Choroid plexus epithelial cell (primary cell): ENCODE measurements at places on chromosomes 13 and 19.

DNA sequence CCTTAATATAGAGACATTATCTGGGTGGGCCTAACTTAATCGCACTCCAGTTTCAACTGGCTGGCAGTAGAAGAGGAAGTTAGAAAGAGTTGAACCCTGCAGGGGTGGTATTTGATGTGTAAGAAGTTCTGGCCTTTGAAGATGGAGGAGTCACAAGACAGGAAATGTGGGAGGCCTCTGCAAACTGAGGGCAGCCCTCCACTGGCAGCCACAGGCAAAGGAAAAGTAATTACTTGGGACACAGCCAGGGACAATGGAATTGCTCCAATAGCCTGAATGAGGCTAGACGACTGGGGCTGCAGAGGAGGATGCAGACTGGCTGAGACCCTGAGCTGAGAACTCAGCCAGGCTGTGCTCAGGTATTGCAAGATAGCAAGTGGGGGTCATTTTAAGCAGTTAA is 703.3 kb upstream of the ARGLU1 start:
- DNase-seq = peak; percentile 88

DNA sequence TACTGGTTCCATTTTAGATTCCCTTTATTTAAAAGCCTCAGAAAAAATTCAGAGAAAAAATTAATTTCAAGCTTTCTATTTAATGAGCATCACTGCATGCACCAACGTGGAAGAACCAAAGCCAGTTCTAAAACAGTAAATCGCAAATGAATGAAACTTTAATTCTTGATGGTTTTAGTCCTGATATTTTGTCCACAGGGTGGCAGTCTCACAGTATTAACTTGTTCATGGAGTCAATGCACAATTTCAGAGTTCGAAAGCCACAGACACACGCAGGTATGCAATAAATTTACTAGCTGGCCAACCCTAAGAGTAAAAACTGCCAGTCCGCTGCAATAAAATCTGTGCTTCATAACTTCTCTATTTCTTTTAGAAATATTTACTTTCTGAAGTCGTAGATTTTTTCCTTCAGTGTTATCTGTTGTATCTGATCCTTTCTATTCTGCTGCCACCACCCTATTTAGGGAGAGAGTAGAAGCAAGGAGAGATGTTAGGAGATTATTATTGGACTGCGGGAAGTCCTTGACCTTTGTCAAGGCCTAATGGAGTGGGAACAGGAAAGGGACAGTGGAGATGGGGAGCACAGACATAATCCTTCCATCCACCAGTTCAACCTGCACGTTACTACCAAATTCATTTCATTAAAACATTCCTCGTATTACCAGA is 7.0 kb upstream of the WBP4 start:
- DNase-seq = peak; percentile 78

GRCh38 chr13:85985797-85986196 is 186.6 kb upstream of the SLITRK6 start:
- peak; percentile 86 for DNase-seq

GRCh38 chr19:33294058-33294798 is 8.1 kb downstream of the CEBPA start:
- DNase-seq = no peak

GRCh38 chr19:46984077-46985010 is 35.3 kb upstream of the NPAS1 start:
- peak; percentile 81 for DNase-seq

DNA sequence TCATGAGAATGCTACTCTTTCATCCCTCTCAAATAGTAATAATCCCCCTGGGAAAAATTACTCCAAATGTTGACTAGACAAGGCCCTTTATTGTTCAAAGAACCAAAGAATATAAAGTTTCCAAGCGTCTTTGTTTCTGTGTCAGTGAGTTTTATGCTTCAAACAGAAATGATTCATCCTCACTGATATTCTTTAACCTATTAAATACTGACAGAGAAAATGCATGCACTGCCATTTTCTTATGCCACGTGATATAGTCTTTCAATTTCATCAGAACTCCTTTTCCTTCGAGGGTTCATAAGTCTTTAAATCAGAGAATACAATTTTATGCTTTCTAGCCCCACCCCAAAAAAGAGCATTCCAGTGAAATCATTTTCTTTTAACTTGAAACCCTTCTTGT is 211.6 kb downstream of the SHISA2 start:
- DNase-seq = no peak

GRCh38 chr19:32168606-32169005 is 176.8 kb upstream of the ZNF507 start:
- DNase-seq = no peak

GRCh38 chr13:89749888-89750287 is 1597.6 kb upstream of the MIR17HG start:
- no peak for DNase-seq

DNA sequence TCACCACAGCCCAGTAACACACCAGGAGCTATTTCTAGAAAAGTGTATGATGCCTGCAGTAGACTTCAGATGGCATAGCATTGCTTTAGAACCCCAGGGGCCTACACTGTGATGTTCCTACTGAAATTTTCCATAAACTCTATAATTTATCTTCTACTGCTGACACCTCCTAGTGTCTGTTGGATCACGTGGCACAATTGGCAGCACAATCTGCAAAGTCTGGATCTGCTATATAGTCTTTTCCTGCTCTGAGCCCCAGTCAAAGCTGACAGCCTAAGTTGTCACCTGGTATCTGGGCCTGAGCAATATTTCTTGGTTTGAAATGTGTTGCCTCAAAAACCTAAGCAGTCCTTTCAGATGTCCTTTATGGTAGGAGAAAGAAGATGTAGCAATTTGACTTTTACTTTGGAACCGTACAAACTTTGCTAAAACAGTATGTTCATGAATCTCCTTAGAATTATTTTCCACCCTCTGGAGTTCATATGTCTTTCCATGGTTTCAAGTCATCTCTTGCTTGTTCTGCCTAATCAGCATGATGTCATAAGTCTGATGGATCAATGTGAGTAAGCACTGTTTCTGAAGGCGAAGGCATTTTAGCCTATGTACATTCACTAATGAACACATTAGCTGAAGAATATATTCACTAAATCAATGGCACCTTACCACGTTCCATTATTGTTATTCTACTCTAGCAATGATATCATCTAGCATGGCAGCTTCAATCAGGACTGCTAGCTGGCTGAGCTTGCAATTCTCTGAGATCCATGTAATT is 536.5 kb upstream of the NBEA start:
- DNase-seq = no peak

GRCh38 chr19:4977299-4978174 is 8.6 kb downstream of the KDM4B start:
- peak; percentile 94 for DNase-seq

DNA sequence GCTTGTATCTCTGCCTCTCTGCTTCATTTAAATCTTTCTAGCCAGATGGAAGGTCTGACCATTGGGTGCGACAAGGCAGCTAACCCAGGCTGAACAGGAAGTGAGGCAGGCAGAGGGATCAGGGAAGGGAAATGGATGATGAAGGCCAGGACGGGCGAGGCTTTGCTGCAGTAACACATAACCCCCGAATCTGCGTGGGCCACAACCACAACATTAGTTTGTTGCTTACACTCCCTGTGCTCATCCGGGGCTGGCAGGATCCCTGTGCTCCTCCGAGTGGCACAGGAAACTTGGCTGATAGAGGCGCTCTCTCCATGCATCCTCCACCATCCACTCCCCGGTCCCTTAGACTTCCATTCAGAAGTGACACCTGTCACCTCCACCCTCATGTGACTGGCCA is 1.1 kb upstream of the FLT3LG start:
- DNase-seq = no peak

- DNase-seq = peak; percentile 23
Measured at GRCh38 chr13:93477238-93477637, 250.6 kb downstream of the GPC6 start.

GRCh38 chr13:28531077-28531844 is 36.3 kb upstream of the FLT1 start:
- peak; percentile 14 for DNase-seq

- DNase-seq = no peak
Measured at GRCh38 chr13:34086281-34086680, 268.3 kb downstream of the RFC3 start.

- no peak for DNase-seq
Measured at GRCh38 chr13:24777171-24777570, 13.2 kb downstream of the RNF17 start.

GRCh38 chr13:96771486-96772367 is 222.5 kb downstream of the OXGR1 start:
- DNase-seq = no peak

GRCh38 chr13:102870677-102871415 is 25.0 kb downstream of the ERCC5 start:
- DNase-seq = peak; percentile 86

GRCh38 chr13:52359534-52359933 is 46.4 kb downstream of the THSD1 start:
- peak; percentile 25 for DNase-seq

DNA sequence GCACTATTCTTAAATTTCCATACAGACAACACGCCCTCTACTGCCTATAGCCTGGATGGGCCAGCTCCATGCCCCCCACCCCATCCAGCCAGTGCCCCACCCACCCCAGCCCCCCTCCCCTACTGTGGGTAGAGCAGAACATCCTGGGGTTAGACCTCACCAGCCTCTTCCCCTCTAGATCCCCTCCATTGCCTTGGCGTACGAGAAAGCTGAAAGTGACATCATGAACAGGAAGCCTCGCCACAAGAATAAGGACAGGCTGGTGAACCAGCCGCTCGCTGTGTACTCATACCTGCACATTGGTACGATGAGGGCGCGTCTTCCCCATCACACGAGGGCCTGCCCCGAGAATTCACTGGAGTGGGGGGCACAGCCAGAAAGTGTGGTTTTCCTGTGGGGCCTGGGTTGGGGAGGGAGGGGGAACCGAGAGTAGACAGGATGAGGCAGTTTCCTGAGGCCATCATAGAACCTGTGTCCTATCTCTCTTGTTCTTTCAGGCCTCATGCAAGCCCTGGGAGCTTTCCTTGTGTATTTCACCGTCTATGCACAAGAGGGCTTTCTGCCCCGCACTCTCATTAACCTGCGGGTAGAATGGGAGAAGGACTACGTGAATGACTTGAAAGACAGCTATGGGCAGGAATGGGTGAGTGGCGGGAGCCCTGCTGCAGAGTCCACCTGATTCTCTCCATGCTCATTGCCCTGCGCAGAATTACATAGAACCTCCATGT is 29.1 kb downstream of the ATP12A start:
- no peak for DNase-seq

DNA sequence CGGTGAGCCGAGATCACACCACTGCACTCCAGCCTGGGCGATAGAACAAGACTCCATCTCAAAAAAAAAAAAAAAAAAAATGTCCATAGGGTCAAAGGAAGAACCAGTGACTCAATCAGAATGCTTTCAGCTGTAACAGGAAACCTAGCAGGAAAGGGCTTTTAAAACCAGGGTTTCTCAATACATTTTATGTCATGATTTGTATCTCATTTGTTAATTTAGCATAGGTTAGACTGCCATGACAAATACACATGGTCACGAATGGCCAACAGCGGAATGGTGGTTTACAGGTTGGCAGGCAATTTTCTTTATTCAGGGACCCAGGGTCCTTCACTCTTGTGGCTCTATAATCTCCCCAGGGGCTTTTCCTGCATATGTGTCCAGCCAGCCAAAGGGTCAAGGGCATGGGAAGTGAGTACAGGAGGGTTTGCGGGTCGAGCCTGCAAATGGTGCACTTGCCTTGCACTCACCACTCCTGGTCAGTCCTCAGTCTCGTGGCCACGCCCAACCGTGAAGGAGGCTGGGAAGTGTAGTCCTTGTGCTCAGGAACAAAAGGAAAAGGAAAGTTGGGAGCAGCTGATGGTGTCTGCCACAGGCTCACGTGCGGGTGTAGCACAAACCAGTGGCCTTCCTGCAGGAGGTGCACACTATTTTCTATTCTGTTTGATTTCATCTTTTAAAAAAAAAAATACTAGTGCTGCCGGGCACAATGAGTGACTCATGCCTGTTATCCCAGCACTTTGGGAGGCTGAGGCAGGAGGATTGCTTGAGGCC is 14.8 kb downstream of the DHX34 start:
- peak; percentile 85 for DNase-seq

GRCh38 chr19:2254064-2254872 is 1.9 kb downstream of the JSRP1 start:
- peak; percentile 67 for DNase-seq

- DNase-seq = no peak
Measured at GRCh38 chr13:106883976-106884375, 316.0 kb upstream of the ARGLU1 start.

- no peak for DNase-seq
Measured at GRCh38 chr13:75416327-75417011, 65.5 kb downstream of the TBC1D4 start.

DNA sequence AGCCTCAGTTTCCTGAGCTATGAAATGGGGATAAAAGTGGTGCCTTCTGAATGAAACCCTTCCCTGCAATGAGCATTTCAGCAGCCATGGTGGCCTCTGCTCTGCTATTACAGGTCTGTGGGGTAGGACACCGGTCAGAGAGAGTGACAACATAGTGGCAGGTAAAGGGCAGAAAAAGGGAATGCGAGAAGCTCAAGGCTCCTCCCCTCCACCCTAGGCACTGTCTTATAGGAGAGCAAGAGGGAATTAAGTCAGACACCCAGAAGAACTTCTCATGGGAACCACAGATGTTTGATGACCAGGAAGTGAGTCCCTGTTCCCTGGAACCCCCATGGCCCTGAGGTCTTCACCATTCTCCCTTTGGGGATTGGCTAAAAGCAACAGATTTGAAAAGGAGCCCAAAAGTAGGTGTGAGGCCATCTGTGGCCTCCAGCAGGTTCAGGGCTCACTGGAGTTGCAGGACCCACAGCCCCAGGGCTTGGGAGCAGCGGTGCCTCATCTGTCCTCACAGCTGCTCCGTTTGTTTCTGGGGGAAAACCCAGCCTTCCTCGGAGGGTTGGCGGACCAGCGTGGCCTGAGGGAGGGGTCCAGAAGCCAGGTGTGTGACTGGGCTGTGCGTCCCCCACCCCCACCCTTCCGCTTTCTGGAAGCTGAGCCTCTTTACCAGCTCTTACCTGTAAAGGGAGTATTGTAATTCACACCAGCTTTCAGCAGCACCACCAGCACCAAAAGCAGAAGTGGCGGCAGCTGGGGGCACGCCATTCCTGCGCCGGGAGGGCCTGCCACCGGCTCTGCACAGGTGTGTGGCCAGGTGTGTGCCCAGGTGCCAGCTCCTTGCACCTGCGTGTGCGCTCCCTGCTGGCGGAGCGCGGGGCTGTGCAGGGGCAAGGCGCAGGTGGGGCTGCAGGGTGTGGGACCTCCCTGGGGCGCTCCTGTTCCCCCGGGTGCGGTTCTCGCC is 19.4 kb downstream of the IQCN start:
- DNase-seq = no peak

GRCh38 chr13:42807866-42808265 is 26.5 kb downstream of the FAM216B start:
- peak; percentile 64 for DNase-seq

- DNase-seq = no peak
Measured at GRCh38 chr13:51500687-51501086, 47.9 kb upstream of the INTS6 start.

GRCh38 chr13:102800145-102801041 is 1.5 kb downstream of the BIVM start:
- peak; percentile 82 for DNase-seq

- DNase-seq = no peak
Measured at GRCh38 chr19:54077334-54077733, 3.8 kb downstream of the TARM1 start.

GRCh38 chr19:9932835-9933234 is 3.5 kb downstream of the OLFM2 start:
- no peak for DNase-seq
